M059J (cell line): ENCODE measurements at places on chromosomes 13 and 19. TPM values are rescaled to one million over a fixed set of nuclear protein-coding genes. Genes with fewer than 3 reads are reported as not detected.

Gene ADGRE1
- total RNA-seq, result 0.79 and 0.89 TPM in 2 replicates

Gene FSD1
- total RNA-seq, result 11.7 and 14.7 TPM in 2 replicates

Gene LMTK3
- 0.17 TPM in 1 of 2 replicates, not detected in the other for total RNA-seq

DNA sequence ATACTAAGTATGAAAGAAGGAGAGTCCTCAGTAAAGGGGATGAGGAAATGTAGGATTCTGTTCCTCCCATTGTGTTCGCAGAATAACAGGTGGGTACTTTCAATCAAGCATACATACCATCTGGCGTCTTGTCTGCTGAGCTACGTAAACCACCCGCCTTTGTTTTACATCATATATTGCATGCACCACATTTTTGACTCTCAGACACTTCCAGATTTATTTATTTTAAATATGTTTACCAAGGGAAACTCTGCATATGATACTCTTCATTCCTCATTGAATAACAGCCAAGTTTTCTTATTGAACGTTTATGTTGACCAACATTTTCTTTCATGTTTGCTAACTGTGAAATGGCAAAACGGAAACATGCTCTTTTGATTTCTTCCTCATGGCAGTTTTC, 174.1 kb downstream of the FGF14 start:
- no peak for DNase-seq

DNA sequence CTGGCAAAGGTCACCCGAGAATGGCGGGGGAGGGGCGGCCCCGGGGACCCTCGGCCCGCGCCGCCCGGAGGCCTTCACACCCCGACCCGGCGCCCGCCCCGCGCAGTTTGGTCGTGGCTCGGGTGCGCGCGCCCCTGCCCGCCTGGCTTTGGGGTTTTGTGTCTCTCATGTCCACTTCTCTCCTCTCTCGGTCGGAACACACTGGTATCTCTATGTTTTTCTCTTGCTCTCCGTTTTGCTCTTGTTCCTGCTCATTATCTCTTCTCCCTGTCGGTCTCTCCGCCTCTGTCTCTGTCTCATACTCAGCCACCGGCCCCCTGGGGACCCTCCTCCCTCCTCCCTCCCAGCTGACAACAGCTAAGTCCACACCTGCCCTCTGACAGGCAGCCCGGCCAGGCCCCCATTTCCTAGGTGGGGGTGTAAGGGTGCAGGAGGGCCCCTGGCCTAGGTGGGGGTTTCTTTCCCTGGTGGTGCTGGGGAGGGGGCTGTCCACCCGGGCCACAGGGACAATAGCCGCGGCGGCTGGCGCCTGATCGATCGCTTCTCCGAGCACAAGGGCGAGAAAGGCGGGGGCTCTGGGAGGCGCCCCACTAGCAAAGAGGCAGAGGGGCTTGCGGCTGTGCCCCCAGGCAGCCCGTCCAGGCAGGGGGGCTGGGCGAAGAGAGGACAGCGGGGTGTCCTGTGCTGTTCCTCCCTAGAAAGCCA, 2.3 kb downstream of the ONECUT3 start:
- DNase-seq, result no peak

GRCh38 chr19:30335306-30335886, 36.8 kb upstream of the ZNF536 start:
- DNase-seq, result no peak

- peak; percentile 76 for DNase-seq
Observed at GRCh38 chr19:45798995-45799517, 6.4 kb upstream of the DMWD start.
